ENCODE measurements at places on chromosomes 4 and X.

DNA sequence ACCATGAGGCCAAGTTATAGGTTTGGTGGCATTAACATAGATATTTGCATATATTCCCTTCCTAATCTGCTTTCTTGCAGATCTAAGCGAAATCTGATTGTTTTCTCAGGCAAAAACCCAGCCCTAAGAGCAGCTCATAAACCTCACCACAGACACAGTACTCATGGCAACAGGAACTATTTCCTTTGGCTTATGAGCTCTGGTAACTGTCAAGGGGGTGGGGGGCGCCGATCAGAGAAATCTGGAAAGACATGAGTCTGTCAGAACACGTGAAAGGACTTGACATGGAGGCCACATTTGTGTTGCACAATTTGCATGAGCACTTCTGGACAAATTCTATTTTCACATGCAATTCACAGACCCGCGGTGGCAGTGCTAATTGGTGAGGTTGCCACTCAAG lies 83.7 kb downstream of the MGST2 start:
- no peak for DNase-seq

- DNase-seq: no peak
Measured at GRCh38 chrX:16511796-16512776, 137.9 kb upstream of the S100G start.

DNA sequence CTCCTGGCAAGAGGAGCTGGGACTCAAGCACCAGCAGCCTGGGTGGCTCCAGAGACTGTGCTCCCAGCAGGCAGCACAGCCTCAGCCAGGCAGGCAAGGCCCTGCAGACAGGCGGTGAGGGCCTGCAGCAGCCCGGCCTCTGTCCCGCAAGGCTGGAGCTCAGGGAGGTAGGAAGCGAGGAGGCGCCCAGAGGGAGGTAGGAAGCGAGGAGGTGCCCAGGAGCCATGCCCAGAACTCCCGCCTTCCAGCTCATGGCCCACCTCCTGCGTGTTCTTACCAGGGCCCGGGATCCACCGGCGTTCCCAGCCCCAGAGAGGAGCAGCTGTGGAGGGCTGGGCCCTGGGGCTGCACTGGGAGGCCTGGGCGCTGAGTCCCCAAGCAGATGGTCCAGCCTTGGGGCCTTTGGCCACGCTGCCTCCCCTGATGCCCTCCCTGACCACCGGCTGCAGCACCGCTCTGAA lies 133.1 kb downstream of the HMX1 start:
- no peak for DNase-seq

DNA sequence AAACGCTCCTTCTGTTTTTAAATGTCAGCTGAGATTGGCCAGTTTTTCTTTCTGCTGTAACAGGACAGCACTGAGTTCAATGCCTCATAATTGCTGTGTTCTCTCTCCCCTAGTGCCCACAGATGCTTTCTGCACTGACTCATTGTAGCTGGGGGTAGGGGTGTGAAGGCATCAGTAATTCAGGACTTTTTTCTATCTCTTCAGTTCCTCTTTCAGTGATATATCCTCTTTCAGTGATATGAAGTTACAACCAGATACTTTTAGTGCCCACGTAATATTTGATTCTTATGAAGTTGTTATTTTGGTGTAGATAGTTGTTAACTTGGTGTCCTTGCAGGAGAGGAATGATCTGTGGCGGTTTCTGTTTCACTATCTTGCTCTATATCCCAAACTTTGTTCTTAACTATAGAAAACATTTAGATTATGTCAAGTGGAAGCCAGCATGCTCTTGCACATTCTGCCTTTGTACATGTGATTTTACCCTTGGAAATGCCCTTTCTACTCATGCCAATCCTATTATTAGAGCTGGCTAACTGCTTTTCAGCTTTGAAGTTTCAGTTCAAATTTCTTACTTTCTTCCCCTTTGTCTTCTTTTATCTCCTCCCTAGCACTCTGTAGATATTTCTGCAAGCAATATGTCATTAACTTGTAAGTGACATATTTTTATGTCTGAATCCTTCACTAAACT lies 1258.4 kb downstream of the FAM133A start:
- DNase-seq: no peak

- DNase-seq: no peak
Measured at GRCh38 chrX:15499976-15500375, 631 bp upstream of the BMX start.

DNA sequence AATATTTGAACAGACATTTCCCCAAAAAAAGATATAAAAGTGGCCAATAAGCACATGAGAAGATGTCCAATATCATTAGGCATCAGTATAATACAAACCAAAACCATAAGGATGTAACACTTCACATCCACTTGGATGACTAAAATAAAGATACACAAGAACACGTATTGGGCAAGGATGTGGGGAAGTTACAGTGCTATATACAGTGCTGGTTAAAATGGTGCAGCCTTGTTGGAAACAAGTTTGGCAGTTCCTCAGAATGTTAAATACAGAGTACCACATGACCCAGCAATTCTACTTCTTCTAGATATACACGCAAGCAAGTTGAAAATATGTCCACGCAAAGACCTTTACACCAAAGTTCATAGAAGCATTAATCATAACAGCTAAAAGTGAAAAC lies 58.9 kb downstream of the HAUS3 start:
- DNase-seq: no peak

GRCh38 chr4:144599621-144600020 lies 46.3 kb upstream of the HHIP start:
- no peak for DNase-seq

GRCh38 chr4:38464328-38464727 lies 199.7 kb upstream of the KLF3 start:
- DNase-seq: no peak

DNA sequence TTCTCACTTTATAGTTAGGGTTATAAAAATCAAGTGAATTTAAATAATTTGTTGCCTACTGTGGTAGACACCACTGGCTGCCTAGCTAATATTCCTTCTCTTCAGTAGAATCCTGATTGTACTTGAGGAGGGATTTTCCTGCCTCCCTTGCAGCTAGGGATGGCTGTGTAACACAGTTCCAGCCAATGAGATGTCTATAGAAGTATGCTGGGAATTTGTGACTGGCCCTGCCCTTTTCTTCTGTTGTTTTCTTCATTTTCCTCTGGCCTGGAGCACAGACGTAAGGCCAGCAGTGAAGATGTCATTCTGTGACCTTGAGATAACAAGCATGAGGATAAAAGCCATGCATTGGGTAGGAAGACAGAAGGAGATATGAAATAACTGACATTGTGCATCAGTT lies 145.1 kb downstream of the MGST2 start:
- no peak for DNase-seq

- no peak for DNase-seq
Measured at GRCh38 chr4:36330796-36331195, 49.4 kb downstream of the DTHD1 start.

DNA sequence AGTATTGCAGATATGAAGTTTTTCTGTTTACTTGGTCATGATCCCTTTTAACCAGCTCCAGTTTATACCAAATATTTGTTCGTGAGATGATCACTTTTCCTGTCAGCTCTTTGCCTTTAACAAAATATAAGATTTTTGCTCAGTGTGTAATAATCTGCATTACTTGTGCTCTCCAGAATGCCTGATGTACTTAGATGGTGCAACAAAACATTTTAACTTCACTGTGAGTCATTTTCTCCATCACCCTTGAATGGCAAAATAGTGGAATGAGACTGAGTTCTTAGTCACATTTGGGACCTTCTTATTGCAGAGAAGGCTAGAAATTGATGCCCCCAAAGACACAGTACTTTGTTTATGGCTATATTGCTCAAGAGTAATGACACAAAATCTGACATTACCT lies 252.0 kb downstream of the FRMPD4 start:
- DNase-seq: no peak

DNA sequence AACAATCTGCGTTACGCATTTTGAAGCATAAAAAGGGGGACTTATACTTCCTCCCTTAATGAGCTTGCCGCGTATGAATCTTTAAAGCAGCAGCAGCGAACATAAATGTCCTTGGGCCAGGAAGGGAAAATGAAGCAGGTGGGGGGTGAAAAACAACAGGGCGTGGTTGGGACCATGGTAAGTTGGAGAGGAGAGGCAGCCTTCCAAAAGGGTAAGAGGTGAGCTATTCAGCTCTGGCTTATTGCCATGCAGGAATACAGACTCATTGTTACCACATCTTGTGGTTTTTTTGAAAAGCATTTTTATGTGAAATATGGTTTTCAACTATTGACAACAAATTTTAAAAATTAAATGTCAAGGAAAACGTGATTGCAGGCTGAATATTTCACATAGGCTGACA lies 710.7 kb upstream of the FAM241A start:
- DNase-seq: no peak

- DNase-seq: no peak
Measured at GRCh38 chrX:119529345-119530276, 35.6 kb downstream of the STEEP1 start.

- no peak for DNase-seq
Measured at GRCh38 chrX:138150709-138151108, 560.8 kb downstream of the FGF13 start.

- DNase-seq: no peak
Measured at GRCh38 chrX:31609130-31609529, 537.3 kb upstream of the FTHL17 start.

- DNase-seq: no peak
Measured at GRCh38 chr4:175986-176385, 51.7 kb downstream of the ZNF718 start.

DNA sequence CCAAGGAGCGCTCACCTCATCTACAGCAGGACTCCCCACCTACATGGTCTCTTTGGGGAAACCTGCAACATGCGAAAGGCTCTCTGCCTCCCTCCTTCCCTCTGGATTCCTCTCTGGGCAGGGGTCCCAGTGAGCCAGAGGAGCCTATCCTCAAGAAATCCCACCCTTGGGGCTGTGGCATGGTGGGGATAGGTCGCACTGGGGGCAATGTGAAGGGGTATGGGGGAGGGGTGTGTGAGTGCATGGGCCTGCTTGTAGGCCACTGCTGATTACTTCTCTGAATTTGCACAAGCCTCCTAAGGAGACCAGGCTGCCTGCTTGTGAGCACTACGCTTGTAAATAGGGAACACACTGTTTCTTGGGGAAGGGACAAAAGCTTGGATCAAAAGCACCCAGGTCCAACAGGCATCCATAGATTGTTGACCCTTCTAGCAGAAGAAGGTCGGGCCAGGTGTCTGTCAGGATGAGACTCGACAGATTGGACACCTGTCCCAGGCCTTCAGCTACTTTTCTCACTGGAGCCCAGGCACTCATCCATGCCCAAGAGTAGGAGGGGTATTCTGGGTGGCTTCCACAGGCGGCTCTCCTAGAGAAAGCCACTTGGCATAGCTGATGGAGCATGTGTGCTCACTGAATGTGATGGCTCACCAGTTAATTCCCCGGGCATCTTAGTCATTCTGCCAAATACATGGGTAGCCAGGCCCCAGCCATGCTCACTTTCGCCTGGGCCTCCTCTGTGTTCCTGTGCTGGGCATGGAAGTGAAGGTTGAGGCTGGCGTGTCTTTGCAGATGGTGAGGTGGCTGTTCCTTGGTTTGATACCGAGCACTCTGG lies 75.0 kb downstream of the NBDY start:
- DNase-seq: no peak

- no peak for DNase-seq
Measured at GRCh38 chrX:18146954-18147353, 73.7 kb downstream of the BEND2 start.

GRCh38 chr4:182385897-182386296 lies 142.7 kb downstream of the TENM3 start:
- DNase-seq: no peak

GRCh38 chrX:53086464-53086863 lies 4.3 kb downstream of the TSPYL2 start:
- DNase-seq: no peak

GRCh38 chrX:29858714-29859113 lies 356.6 kb upstream of the MAGEB2 start:
- DNase-seq: no peak

- peak; percentile 78 for DNase-seq
Measured at GRCh38 chr4:153083447-153083947, 120.7 kb upstream of the TRIM2 start.

- no peak for DNase-seq
Measured at GRCh38 chr4:106773076-106773905, 262.8 kb downstream of the DKK2 start.

DNA sequence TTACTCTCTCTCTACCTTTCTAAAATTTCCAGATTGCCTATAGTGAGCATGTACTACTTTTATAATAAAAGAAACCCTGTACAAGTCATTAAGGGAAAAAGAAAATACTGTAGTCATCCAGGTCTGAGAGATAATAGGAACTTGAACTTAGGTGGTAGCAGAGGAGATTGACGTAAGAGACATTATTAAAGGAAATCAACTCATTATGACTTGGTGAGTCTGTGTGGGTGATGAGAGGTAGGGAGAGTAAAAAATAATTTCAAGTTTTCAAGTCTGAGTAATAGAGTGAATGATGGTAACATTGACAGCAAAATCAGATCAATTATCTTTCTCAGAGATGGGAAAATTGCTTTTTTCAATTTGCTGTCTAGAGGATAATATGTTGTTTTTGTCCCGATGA lies 44.0 kb upstream of the ZCCHC12 start:
- DNase-seq: no peak

GRCh38 chrX:19964017-19964710 lies 26.7 kb downstream of the BCLAF3 start:
- DNase-seq: no peak

GRCh38 chrX:129262912-129263311 lies 260.4 kb downstream of the SMARCA1 start:
- no peak for DNase-seq

GRCh38 chr4:3203971-3204431 lies 45.0 kb upstream of the MSANTD1 start:
- no peak for DNase-seq

DNA sequence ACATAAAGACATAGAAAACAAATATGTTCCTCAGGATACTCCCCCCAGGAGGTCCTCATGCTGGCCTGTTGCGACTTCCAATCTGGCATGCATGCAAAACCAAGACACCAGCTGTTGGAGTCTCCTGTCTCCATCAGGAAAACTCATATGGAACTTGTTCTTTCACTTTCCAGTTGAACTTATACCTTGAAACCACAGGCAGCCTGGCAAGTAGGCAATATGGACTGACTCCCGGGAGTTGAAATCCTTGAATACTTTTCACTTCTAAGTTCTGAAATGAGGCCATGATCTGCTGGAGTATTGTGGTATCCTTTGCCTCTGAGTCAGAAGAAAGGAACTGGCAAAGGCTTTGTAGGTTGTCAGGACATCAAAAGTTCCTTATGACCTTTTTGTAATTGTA lies 444.2 kb downstream of the IDS start:
- DNase-seq: no peak

GRCh38 chr4:162010362-162010761 lies 153.4 kb downstream of the FSTL5 start:
- no peak for DNase-seq

DNA sequence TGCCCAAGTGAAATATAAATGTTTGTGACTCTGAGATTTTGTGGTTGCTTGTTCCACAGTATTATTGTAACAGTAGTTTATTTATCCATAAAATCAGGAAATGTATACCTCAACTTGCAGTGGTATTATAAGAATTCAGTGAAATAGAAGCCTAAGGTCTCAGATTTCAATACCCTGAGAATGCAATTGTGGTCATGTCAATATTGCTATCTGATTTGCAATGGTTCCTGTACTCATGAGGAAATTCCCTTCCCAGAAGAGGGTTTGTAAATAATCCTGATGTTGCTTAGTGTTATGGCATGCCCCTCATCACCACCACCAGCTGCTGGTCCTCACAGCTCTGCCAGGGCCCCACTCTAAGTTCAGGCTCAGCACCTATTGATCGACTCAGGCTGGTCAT lies 67.8 kb downstream of the SLC34A2 start:
- no peak for DNase-seq
